ENCODE measurements at places on chromosomes 5 and 9.

GRCh38 chr9:79662537-79662956, 90.8 kb downstream of the TLE4 start:
- no peak for DNase-seq

- DNase-seq: no peak
Observed at GRCh38 chr5:40353442-40353841, 326.3 kb upstream of the PTGER4 start.

DNA sequence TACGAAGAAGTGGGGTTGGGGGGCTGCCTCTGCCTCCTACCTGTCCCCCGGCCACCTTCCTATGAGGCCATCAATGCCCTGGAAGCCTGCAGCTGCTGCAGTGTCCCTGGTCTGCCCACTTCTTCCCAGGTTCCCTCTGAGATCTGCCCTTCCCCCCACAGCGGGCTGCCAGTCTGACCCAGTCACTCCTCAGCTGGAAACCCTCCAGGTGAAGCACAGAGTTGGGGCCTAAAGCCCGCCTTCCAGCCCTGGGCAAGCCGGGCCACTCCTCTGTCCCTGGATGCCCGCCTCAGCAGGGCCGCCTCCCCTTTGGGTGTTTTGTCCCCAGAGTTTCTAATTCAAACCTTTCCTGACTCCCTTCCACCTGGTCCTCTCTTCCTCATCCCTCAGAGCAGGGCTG, 137.0 kb downstream of the RXRA start:
- no peak for DNase-seq

DNA sequence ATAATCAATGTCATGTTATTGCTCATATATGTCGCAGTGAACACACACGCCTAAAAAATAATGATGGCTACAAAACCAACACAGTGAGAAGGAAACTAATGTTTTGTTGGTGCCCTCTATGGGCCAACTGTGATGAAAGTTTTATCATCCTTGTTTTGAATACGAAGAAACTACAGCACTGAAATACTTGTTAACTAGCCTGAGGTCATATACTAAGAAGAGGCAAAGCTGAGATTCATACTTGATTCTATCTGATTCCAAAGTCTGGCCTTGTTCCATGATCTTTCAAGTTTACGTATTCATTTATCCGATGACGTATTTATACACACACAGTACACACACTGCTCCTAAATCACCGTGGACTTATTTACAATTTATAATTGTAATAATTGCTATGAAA, 16.1 kb upstream of the DRD1 start:
- no peak for DNase-seq

DNA sequence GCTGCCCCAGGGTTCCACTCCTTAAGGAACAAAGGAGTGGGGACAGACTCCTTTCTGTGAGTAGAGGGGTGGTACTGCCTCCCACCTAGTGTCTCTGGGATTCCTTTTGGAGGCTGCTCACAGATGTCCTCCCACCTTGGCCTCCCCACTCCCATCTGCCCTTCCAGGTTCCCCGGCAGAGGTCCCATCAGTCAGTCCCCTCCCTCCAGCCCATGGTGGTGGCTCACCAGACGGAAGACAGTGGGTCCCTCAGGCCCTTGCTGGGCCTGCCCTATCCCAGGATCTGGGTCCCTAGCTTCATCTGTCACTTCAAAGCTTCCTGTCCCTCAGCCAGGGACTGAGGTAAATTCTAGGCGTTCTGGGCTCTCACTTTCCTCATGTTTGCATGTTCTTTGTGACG, 35.6 kb upstream of the NEK6 start:
- DNase-seq: no peak

GRCh38 chr5:1470762-1471211, 25.5 kb upstream of the SLC6A3 start:
- no peak for DNase-seq

GRCh38 chr9:21668516-21668915, 133.9 kb upstream of the MTAP start:
- no peak for DNase-seq

GRCh38 chr5:15835514-15835913, 335.5 kb downstream of the FBXL7 start:
- DNase-seq: no peak

DNA sequence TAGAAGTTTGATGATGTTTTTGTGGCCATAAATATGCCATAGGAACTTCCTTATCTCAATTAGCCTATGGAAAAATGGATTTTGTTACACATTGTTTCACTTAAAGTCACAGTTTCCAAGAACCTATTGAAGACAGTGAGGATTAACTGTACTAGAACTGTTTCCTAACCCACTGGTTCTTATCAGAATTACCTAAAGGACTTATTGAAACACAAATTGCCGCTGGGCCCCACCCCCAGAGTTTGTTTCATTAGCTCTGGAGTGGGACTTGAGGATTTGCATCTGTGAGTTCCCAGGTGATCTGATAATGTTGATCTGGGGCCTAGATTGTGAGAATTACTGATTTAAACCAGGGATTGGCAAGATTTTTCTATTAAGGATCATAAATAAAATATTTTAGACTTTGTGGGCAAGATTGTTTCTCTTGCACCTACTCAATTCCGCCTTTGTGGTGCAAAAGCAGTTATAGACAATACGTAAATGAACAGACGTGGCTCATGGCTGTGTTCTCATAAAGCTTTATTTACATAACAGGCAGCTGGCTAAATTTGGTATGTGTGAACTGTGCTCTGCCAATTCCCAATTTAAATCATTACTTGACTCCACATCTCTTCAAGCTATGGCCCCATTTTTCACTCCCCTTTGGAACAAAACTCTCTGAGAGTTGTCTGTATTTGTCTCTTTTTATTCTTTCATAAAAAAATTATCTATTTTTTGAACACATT, 9.3 kb downstream of the JAK2 start:
- DNase-seq: no peak

DNA sequence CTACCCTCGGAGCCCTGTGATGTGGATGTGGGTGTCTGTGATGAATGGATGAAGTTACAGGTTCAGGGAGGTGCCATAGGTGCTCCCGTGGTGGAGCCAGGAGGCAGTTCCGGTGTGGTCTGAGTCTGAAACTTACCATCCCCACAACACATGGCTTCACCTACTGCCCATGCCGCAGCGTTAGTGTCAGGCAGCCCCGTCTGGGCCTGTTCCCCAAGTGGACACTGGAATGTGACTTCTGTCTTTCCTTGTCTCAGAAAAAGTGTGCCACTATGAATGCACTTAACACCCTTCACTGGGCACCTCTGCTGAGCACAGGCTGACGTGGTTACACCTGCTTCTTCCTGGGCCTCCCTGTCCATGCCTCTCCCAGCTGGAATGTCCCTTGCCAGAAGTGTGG, 8.6 kb downstream of the ANKRD33B start:
- no peak for DNase-seq

- DNase-seq: no peak
Observed at GRCh38 chr5:143126174-143127019, 277.1 kb downstream of the NR3C1 start.

- no peak for DNase-seq
Observed at GRCh38 chr5:150945947-150946346, 41.2 kb upstream of the ZNF300 start.

DNA sequence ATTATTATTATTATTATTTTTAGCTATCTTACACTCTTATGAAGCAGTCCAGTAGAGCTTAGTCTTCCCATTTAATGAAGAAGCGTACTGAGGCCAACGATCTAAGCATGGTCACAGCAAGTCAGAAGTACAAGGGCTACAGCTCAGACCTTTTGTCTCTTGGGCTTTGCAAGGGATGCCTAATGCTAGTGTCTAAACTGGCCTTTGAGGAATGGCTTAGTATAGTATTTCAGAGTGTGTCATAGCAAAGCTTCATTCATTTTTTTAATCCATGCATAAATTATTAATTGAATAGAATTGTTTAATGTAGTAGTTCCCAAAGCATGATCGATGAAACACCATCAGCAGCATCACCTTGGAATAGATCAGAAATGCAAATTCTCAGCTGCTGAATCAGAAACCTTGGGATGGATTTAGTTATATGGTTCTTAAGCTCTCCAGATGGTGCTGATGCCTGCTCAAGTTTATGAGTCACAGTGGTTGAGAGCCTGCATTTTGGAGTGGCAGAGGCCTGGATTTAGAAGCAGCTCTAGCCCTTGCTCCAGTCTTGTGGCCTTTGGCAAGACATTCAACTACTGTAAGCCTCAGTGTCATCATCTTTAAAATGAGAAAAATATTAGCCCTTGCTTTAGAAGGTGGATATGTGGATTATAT, 6.1 kb downstream of the IL12B start:
- DNase-seq: no peak

DNA sequence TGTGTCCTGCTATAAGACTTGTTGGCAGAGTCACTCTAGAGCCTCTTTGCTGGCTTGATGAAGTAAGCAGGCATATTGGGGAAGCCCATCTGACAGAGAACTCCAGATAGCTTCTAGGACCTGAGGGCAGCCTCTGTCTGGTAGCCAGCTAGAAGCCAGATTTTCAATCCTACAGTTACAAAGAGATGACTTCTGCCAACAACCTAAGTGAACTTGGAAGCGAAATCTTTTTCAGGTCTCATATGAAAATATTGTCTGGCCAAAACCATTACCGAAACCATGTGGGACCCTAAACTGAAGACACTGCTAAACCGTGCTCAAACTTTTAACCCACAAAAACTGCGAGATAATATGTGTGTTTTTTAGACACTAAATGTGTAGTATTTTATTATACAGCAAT, 140.9 kb downstream of the MRPS30 start:
- no peak for DNase-seq

Data from suppressor macrophage treated with lipopolysaccharide for 1 hour (primary cell).